ENCODE measurements at places on chromosomes 11 and 22. TPM values are rescaled to one million over a fixed set of nuclear protein-coding genes. Genes with fewer than 3 reads are reported as not detected.

The MS4A14 gene
- total RNA-seq: 2.3 TPM

The OR8B2 gene
- not detected for total RNA-seq

The SHISA8 gene
- not detected for total RNA-seq

The DMC1 gene
- 3.3 TPM for total RNA-seq

The C22orf15 gene
- total RNA-seq: not detected

The DRICH1 gene
- 1.0 TPM for total RNA-seq

The KCNK4 gene
- total RNA-seq: 2.3 TPM

DNA sequence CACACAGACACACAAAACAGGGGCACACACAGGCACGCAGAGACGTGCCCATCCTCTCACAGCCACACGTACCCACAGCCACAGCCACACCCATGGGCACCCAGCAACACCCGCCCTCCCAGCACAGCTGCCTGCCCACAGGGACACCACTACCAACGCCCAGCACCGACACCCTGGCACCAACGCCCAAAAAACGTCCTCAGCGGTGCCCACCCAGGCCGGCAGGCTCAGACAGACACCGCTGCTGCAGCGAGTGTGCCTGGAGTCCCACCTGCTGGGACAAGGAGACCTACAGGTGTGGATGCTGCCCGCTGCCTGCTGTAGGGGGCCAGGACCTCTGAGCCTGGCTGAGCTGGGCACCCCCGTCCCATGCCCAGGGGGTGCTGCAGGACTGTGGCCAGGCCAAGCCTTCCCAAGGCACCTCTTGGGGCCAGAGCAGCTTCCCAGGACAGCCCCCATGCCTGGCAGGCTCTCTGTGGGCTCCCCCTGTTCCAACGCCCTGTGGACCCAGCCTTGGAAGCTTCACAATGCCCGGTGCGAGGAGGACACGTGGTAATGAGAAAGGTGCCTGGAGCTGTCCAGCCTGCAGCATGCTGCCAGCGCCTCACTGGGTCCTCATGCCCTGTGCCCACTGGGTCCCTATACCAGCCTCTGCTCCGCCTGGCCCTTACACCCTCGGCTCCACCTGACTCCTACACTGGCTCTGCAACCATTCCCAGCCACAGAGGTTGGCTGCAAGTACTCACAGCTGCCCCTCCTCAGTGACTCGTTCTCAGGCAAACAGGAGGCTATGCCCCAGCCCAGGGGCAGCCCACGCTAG is 45.8 kb upstream of the TH start:
- DNase-seq: peak; percentile 6

GRCh38 chr11:1074244-1075221 is at the start of gene MUC2:
TSS of gene MUC2 (plus strand) at chr11:1074874.
- DNase-seq: peak; percentile 48

GRCh38 chr11:68992743-68993255 is 12.0 kb upstream of the MRGPRD start:
- peak; percentile 17 for DNase-seq

- DNase-seq: no peak
These were observed 71.8 kb downstream of the DSCAML1 start for GRCh38 chr11:117725048-117725734.

DNA sequence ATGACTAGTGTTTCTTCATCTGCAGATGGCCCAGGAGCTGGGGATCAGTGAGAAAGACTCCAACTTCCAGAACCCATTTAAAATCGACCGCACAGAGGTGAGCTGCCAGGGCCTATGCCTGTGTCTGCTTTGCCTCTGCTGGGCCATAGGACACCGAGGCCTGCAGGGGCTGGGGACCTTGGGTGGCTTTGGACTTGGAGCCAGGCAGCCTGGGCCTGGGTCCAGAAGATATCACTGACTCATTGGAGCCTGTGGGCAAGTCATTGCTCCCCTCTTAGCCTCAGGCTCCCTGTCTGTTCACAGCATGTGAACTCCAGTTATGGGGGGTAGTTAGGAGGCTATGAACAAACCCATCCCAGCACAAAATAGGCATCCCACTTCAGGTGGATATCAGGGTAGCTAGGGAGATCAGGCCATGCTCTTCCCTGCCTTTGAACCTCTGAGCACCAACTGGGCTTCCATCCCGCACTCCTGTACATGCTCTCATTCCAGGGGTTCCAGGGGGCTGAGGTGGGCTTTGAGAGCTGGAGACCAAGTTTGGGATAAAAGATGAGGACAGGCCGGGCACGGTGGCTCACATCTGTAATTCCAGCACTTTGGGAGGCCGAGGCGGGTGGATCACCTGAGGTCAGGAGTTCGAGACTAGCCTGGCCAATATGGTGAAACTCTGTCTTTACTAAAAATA is 13.4 kb downstream of the CCDC134 start:
- no peak for DNase-seq

DNA sequence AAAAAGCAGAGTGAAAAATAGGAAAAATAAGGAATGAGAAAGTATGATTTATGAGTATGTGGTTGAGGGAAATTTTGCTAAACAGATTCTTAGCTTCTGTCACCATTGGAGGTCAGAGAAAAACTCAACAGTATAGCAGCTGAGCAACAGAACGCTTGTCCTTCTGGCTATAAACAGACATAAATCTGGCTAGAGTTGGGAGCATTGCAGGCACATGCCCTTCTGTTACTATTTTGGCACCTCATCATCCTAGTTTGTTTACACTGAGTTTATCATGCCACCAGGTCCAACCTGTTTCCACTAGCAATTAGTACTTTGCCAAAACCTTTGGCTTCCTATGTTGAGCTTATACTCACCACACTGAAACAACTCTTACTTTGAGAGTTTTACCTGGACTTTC is 6.9 kb downstream of the UBE4A start:
- no peak for DNase-seq

- no peak for DNase-seq
These were observed 62.0 kb upstream of the UCP3 start for GRCh38 chr11:74070723-74071492.

DNA sequence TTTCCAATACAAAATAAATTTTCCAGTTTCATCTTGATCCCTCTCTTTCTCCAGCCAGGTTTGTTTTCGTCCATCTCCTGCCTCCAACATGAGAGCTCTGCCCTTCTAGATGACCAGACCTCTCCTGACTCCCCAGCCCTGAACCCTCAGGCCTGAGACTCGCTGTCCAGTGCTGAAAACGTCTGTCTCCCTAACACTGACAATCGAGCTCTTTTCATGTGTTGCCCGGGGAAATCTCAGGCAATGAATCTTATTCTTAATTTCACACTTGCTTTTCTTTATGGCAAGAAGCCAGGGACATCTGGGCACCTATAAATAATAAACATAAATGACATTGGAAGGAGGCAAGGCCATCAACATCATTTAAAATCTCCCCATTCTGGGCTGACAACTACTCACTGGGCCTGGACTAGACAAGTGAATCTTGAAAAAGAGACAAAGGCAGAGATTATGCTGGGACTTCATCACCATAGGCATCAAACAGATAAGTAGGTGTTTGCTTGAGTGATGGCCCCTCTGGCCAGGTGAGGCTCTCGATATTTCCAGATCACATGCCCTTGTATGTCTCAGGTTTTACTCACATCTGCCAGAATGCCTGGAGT is 274.5 kb upstream of the B3GAT1 start:
- no peak for DNase-seq

DNA sequence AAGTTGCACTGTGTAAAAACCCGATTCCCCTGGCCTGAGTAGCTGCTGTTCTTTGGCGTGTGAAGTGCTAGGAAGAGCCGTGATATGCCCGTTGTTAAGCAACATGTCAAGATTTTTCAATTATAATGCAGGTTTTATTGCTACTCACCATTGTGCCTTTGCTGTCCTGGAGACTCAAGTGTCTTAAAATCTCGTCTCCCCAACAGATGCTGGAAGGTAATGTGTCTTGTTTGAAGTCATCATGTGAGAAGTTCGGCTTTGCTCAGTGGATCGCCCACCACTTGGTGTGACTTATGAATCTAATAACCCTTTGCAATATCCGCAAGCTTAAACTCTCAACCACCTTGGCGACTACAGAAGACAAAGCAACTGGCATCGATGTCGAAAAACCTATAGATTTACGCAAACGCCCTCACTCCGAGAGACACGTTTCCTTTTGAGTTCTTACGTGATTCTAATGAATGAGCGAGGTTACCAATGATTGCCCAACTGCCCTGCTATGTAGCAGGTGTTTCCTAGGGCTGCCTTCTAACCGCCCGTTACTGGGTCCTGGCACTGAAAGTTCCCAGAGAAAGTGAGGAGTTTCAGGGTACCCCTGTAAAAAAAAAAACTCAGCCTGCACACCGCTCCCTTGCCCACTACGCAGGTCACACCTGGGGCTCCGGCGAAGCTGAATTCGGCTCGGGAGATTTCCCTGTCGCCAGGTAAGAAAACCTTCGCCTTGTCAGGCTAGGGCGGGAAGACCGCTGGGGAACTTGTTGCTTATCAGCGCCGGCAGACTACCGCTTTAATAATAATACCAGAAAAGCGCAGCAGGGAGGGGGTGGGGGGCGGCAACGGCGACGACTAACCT is 21.2 kb upstream of the BDNF start:
- no peak for DNase-seq

DNA sequence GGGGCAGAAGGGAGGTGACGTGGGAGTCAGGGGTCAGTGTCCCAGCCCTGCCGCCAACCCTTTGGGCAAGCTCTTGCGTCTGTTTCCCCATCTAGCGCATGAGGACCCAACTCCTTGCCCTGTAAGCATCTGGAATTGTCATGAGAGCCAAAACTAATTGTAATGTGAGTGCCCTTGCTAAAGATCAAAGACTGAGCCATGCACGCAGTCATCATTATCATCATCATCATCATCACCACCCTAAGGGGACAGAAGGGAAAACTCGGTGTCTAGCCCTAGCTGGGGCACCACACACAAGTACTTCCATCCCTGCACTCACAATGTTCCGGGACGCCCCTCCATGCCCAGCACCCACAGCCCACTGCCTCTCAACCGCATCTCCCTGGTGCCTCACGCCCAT is 2.5 kb downstream of the LIF start:
- DNase-seq: no peak

DNA sequence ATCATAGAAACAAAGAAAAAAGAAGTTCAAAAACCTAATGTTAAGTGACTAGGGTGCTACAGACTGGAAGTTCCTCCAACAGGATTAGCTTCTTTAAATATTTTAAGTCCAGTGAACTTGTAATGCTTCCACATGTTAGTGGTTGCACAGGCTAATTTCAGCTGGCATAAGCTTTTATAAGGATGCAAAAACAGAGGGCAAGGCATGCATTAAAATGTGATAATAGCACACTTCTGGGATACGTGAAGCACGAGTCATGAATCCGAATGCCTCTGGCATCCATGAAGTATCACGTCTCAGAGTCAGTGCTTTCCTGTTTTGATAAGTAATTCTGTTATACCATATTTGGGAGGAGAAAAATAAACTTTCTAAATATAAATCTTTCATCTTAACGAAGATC is 106.8 kb downstream of the DCDC1 start:
- DNase-seq: no peak

- DNase-seq: no peak
These were observed 32.5 kb upstream of the SLC35C1 start for GRCh38 chr11:45772449-45772774.

DNA sequence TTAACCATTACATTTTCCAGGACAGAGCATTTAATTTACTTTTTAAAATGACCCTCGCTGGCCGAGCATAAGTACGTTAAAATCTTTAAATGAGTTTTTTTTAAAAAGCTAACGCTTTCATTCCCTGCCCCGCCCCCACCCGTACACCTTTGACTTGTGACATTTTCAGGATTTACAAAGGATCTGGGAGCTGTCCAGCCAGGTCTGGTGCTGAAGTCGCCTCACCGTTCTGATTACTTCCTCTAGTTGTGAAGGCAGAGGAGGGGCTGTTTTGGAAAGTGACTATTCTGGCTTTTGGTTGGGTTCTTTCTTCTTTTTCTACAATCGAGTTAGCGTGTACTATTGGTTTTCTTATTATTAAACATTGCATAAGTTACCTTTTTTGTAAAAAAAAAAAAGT is 2.9 kb downstream of the C11orf87 start:
- no peak for DNase-seq

DNA sequence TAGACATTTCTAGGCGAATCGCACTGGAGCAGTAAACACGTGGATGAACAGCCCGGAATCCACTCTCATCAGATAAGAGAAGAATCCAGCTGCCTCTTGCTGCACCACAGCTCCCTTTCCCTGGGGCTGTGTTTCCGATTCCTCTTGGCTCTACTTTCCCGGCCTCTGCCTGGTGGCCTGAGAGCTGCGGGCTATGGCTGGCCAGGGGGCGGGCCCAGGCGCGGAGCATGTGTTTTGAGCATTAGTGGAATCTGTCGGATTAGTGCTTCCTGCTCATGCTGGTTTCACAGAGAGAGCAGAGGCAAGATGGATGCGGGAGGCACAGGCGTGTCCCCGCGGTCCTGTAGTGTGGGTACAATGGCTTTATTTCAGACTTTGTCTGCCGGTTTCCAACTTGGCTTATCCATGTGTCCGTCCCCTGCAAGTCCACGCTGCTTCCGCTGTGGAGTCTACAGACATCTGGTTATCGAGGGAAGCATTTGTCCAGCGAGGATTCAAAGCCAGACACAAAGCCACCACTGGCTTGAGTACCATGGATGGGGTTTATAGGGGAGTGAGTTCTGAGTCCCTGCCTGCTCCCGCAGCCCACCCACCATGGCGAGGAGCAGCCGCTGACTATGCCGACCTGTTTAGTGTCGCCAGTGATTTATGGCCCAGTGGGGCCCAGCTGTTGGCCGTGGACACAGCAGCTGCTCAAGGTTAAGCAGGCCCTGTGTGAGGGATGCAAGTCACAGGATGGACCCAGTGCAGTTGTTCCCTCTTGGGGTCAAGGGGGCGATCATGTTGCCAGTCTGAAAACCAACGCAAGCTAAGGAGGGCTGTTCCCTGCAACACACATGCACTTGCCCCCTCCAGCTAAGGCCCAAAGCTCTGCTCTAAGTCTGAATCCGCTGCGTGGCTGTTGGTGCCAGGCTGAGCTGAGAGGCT is 43.3 kb upstream of the EP300 start:
- peak; percentile 28 for DNase-seq
